ENCODE measurements at places on chromosomes 4 and X.

- no peak for DNase-seq
Measured at GRCh38 chr4:77715414-77716290, 103.5 kb downstream of the CNOT6L start.

DNA sequence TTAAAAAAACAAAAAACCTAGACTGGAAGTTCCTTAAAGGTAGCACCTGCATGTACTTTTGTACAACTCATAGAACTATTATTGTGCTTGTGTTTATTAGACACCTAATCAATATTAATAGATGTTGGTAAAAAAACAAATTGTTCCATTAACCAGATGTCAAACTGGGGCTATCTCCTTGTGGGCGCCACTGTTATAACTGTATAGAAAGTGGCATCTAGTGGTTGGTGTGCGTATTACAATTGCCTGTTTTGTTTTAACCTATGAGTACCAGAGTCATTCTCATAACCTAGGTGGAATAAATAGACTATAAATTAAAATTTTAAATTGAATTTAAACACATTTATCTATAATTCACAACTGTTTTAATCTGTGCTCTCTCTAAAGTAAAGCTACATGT lies 97.4 kb downstream of the COL4A5 start:
- no peak for DNase-seq

DNA sequence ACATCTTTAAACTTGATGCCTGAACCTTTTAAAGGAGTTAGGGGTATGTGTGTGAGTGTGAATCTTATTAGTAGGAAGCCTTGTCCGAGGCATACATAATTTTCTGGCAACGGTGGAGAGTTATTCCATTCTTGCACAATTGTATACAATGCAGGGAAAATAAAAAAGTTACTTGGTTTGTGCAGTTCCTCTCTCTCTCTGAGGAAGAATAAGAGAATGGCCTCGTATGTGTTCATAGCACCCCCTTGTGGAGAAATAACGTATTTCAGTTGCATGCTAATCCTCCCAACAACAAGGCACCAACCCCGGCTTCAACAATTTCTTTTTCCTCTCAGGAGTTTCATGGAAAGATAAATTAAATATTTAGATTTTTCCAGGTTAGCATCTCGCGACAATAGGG lies 33.7 kb upstream of the FGF13 start:
- no peak for DNase-seq

- no peak for DNase-seq
Measured at GRCh38 chr4:175509320-175509719, 302.7 kb downstream of the GPM6A start.

DNA sequence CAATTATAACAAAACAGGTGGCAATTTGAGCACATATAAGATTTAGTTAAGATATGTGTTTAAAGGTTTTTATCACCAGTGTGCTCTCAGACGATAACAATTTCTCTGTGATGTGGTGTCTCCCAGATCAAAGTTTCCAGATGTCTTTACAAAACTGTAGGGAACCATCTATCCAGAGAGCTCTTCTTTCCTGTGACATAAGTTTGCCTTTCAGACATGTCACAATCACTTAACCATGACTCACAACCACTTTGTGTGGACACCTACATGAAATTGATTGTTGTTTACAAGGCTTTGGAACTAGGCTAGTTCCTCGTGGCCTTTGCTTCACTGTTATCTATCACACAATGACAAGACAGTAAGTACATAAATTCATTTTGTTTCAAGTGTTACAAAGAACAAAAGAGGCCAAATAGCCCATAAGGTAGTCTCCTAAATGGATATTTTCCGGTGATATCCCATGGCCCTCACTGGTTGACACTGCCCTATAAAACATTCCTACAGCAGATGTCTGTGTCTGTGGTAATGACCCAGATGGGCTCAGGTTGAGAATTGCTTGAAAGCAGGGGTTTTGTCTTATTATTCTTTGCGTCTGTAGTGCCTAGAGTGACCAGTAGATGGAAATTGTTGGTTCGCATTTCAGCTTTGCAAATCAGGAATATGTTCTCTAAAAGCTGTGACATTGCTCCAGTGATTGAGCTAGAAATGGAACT lies 297.8 kb upstream of the FAM241A start:
- DNase-seq: no peak

DNA sequence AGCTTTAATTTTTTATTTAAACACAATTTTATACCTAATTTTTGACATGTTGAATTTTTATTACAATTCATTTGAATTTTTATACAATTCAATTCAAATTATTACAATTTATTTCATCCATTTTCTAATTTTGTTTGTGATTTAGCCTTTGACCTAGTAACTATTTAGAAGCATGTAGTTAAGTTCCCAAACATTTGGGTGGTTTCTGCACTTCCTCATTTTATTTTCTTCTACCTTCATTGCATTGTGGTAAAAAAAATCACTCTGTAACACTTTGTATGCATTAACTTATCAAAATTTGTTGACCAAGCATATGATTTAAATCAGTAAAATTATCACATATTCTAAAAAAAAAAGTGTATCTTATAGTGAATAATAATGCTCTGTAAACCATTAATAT lies 928.9 kb downstream of the ARAP2 start:
- DNase-seq: no peak

All from GM12891 (cell line).